Frontal cortex (tissue), 4 donors: ENCODE measurements at places on chromosomes 2 and 18. TPM values are rescaled to one million over a fixed set of nuclear protein-coding genes. Genes with fewer than 3 reads are reported as not detected.
A peak's percentile ranks its signal among the peaks of the same experiment; 100 is the strongest.

DNA sequence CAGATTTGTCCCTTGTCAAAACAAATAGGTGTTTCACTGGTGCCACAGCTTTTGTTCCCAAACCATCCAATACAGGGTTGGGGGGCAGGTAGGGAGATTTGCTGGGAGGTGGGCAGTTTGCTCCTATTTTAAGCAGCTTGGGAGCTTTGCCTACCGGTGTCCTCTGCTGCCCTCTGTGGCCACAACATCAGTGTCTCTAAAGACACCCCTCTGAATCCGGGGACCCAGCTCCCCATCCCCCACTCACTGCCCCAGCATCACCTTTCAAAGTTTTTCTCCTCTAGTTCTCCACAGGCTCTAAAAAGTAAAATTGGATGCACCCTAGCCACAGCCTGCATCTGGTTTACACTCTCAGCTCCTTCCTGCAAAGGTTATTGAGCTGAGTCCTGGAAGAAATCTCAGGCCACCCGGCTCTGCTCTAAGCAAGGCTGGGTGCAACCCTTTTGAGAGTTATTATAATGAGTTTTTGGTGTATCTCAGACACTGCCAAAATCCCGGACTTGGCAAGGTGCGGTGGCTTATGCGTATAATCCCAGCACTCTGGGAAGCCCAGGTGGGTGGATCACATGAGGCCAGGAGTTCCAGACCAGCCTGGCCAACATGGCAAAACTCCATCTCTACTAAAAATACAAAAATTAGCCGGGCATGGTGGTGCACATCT lies 2.9 kb upstream of the EPAS1 start:
- peak; percentile 43 for DNase-seq

- DNase-seq, result no peak
These were observed 1.0 kb downstream of the HOXD9 start for GRCh38 chr2:176123411-176124109.

DNA sequence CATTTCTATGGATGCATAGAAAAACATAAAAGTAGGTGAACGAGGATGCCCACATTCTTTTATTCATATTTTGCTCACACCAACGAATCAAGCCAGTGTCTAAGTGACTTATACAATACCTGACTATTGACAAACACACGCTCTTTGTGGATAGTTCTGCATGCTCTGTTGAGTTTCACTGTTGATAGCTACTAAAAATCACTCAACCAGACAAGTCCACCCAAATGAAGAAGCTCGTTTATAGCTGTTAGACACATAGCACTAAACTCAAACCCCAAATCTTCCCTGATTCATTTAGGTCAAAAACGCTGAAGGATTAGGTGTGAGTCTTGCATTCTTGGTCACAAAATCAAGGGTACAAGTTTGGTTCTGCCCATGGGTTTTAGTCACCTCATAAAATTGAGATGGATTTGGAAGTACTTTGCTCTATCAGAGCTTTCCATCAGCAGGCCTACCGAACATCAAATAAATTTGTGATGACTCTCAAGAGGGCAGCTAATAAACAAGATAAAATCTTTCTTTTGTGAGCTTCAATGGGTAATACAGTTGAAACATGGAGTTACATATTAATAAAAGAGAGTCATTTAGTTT lies 92.7 kb upstream of the ETAA1 start:
- no peak for DNase-seq

DNA sequence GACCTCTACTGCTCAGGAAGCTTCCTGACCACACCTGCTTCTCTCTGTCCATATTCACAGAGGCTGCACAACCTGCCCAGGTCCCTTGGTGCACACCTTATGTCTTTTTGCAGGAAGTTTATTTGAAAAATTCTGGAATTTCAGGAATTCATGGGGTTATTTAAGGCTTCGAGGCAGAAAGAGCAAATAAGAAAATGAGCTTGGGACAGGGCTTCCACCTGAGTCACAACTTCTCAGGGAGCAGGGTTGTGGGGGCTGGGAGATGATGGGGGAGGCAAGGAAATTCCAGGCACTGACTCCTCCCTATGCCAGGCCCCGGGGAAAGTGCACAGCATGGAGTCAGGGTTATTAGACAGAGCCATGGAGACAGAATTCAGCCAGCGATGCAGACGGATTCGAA lies 57.7 kb downstream of the INHBB start:
- DNase-seq, result no peak

DNA sequence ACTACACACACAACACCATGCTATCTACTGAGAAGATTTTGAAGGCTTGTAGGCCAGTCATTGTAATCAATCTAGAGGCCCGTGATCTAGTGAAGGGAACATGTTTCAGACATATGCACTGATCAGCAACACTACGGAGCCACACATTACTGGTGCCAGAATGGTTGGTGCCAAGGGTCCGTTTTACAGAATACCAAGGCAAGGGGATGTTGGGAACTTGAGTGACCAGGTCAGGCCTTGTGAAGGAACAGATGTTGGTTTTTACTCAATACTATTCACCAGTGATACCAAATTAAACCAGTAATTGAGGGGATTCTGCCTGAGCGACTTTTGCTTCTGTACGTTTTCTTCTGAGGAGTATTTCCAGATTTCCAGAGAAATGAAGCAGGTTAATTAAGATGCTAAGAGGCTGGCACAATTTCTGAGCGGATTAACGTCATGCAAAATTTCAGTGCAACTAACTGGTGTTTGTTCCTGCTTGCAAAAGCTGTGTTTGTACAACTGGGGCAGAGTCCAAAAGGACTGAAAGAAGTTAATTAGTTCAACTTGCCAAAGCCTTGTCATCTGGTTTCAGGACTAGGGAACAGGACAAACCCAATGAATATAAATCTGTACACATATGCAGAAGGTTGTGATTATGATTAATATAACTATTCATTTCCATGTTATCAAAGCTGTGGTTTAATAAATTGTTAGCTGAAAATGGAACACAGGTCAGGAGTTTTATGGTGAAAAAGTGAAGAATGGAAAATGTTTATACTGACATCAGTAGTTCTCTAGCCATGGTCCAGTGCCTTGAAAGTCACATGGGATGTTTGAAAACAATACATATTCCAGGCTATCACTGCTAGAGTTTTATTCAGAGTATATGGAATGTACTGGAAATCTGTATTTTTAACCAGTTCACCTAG lies 432.1 kb upstream of the DCC start:
- DNase-seq, result no peak

GRCh38 chr2:191220671-191221070 lies 24.5 kb upstream of the MYO1B start:
- DNase-seq, result no peak

DNA sequence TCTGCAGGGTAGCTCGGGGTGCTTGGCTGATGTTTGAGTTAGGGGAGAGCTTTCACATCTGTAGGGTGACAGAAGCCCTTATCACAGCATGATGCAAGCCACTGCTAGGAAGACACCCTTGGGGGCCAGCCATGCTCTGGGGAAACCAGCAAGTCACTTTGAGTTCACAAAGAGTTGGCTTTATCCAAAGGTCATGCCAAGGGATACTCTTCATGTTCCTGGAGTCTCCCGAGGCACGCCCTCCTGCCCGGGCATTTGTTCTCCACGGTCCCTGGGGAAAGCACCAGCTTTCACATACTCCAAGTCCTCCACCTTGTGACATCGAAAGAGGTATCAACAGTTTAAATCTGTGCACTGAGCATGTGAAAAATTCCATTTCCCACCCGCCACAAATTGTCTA lies 227.7 kb downstream of the VAPA start:
- DNase-seq, result no peak

DNA sequence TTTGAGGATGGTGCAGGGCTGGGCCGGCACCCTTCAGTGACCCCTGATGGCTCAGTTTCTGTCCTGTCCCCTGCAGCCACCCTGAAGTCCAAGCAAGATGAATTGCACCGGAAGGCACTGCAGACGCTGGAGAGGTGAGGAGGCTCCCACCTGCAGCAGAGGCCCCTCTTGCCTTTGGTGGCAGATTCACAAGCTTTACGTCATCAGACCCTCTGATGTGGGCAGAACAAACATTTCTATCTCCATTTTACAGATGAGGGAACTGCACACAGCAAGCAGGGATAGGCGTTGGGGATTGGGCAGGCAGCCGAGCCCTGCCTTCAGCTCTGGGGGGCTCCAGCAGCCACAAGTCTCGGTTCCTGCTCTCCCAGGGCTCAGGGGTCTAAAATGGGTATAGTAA lies 107.7 kb upstream of the MCFD2 start:
- no peak for DNase-seq

Gene LAMA3
- total RNA-seq, result 1.2 TPM

Gene KCNJ3
- 13.9 TPM for total RNA-seq

Gene PTPRN
- 24.5 TPM for total RNA-seq
